Heart right ventricle (tissue), 16 donors: ENCODE measurements at places on chromosomes 7 and 10.
A peak's percentile ranks its signal among the peaks of the same experiment; 100 is the strongest.

GRCh38 chr7:132482866-132483265 is 93.4 kb downstream of the PLXNA4 start:
- no peak for DNase-seq

DNA sequence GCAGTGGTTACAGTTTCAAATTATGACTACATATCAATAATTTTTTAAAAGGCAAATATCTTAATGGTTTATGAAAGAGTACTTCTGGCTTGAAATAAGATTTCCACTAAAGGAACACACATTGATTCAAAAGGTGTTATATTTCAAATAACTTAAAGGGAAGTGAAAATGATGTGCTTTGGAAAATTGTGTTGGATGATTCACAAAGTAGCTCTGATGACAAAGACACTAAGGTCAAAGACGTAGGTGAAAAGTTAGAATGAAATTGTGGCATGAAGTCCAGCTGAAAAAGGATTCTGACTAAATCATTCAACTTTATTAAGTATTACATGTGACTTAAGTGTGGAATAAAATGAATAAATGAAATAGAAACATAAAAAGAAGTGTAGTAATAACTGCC is 20.8 kb upstream of the OR2A5 start:
- DNase-seq: no peak

DNA sequence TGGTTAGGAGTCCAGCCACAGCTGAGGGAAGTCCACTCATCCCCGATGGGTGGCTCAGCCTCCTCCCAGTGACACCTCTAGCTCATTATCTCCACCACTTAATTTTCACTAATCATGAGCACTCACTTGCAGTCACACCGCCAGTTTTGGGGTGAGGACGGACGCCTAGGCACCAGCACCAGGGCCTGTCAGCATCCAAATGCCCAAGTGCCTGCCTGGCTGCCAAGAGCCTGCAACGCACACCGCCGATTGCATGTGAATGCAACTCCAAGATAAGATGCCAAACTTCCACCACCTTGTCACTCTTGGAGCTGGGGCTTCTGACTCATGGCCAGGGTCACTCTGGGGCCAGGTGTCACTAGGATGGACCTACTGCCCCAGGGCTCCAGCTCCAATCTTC is 24.4 kb upstream of the SMARCD3 start:
- DNase-seq: no peak

- no peak for DNase-seq
These were observed 68.9 kb downstream of the NEURL1 start for GRCh38 chr10:103562383-103562782.

DNA sequence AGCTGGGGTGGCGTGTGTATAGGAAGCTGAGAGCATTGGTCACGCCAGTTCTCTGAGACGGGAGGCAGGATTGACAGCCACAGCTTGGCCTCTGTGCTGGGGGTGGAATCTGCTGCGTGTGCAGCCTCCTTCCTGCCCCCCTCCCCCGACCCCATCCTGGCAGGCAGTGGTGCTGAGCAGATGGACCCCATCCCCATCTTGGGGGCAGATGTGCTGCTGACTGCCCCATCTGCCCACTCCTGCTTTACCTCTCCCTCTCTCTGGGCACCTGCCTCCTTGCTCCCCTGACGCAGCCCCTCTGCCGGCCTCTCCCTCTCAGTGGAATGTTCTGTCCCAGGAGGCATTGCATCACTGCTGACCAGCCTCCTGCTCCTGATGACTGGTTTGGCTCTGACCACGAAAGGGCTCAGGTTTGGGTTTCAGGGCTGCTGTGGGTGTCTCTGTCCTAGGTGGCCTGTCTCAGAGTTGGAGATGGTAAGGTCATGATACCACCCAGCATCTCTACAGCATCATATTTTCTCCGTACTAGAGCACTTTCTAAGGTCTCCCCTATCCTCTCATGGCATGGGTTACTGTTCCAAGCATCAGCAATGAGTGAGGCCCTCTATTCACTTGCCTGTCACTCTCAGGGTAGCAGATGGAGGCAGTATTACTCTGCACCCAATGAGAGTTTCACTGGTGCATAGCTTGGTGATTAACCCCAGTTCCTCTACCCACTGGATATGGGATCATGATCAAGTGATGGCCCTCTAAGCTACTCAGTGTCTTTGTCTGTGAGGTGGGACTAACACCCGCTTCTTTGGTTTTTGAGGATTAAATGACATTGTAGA is 81.9 kb downstream of the RBM20 start:
- DNase-seq: peak; percentile 34

- no peak for DNase-seq
These were observed 14.8 kb downstream of the ZSCAN25 start for GRCh38 chr7:99631295-99632109.

DNA sequence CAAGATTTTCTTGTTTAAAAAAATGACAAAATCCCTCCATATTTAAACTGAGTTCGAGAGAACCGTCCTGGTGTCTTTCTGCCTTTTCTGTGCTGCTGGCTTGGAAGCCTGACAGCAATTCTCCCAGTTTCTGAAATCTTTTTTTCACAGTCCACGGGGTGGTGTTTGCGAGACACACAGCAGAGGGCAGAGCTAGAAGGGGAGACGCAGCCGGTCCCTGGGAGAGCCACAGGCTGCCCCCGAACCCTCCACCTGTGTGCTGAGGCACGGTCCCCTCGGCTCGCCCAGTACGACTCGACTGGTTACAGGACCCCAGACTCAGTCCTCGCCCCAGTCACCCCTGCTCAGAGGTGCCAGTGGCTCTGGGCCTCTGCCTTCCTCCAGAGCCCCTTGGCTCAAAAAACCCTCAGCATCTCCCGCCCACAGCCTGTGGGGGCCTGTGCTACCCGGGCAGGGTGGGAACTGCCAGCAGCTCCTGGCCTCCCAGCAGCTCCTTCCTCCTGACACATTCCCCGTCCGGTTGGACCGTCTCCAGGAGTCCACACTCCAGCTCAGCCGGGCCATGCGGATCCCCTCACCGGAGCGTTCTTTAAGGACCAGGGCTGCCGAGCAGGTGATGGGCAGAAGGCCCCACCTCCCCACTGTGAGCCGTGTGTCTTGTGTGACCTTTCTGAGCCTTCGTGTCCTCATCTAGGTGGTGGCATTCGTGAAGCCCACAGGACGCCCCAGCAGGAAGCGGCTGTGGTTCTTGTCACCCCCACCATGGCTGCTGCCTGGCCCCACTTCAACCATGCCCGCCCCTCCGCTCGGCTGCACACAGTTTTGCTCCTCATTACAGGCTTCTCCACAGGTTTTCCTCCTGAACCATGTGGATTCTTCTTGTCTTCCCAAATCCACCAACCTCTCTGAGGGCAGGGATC is 52.3 kb upstream of the EN2 start:
- no peak for DNase-seq
